Activated gamma-delta T cell treated with Interleukin-2 at 50 U/mL for 16 hours (primary cell): ENCODE measurements at places on chromosomes 12 and 14.

- no peak for DNase-seq
Observed at GRCh38 chr12:75900781-75901254, 130.8 kb downstream of the PHLDA1 start.

DNA sequence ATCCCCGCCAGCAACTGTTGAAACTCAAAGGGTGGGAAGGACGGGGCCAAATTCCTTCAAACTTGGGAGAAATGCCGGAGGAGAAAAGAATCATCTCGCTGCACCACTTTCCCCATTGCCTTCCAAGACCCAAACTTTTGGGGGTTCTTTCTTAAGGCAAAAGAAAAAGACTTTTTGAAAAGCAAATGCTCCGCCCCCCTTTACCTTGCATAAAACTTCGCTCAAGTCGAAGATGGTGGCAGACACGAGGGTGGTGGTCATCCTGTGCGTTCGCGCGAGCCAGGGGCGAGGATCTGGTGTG is 239 bp downstream of the ZFP36L1 start:
- DNase-seq, result no peak

DNA sequence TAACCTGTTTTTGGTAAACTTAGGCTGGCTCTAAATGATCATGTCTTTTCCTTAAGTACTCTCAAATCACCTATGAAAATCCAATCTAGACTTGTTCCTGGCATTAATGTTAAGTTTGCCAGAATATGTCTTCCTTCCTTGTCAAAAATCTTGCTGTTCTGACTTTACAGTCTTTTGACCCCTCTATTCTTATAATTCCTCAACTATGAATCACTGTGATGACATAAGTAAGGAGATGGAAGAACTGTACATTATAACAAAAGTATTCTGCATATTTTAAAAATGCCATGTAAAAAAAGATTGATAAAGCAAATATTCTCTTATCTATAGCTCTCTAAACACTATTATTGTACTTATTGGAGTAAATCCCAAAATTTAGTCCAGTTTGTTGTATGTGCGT is 51.4 kb upstream of the BAZ1A start:
- DNase-seq, result no peak

- DNase-seq, result peak; percentile 38
Observed at GRCh38 chr14:49972823-49973222, 79.9 kb downstream of the ARF6 start.

GRCh38 chr12:113109872-113110599 is 25.5 kb downstream of the RASAL1 start:
- peak; percentile 15 for DNase-seq

- no peak for DNase-seq
Observed at GRCh38 chr14:80278293-80279023, 67.2 kb upstream of the DIO2 start.

- DNase-seq, result no peak
Observed at GRCh38 chr12:106582249-106582591, 584 bp upstream of the RFX4 start.

DNA sequence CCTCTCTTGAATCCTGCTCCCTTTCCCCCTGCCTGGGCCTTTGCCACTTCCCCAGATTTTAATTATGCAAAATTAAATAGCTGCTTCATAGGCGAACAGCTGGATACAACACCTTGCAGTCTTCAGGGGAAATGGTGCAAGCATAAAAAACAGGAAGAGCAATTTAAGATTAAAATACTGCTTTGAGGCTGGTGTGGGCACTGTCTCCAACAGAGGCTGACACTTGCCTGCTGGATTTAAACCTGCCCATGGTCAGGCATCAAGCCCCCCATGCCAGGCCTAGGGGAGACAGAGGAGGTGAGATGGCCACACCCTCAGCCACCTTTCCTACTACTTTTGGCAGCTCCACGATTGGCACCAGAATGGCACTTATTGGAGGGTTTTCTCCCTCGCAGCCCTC is 110.1 kb upstream of the DIO3 start:
- no peak for DNase-seq

- DNase-seq, result no peak
Observed at GRCh38 chr12:3200032-3200617, 122.9 kb downstream of the TSPAN9 start.

- DNase-seq, result no peak
Observed at GRCh38 chr12:101859664-101860607, 17.4 kb upstream of the DRAM1 start.

DNA sequence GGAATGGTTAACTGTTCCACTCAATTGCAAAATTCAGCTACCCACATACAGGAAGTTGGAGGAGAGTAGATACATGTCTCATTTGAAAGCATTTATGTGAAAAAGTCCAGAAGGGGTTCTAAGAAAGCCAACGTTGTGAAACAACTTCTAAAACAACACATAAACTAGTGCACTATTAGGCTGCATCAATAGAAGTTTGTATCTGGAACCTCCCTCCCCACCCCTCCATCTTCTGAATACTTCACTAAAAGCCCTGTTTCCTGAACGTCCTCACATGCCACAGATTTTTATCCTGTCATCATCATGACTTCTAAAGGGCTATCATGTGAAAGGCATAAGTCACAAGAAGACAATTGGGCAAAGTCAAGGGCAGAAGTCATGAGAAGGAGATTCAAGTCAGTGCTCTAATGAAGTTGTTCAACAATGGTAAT is 5.5 kb downstream of the KRT79 start:
- no peak for DNase-seq

DNA sequence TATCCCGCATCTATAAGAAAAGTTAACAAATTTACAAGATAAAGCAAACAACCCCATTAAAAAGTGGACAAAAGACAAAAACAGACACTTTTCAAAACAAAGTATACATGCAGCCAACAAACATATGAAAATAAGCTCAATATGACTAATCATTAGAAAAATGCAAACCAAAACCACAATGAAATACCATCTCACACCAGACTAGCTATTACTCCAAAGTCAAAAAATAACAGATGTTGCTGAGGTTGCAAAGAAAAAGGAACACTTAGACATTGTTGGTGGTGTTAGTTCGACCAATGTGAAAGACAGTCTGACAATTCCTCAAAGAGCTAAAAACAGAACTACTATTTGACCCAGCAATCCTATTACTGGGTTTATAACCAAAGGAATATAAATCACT is 968.6 kb upstream of the USP15 start:
- no peak for DNase-seq

- no peak for DNase-seq
Observed at GRCh38 chr12:91744597-91744996, 401.0 kb downstream of the BTG1 start.

GRCh38 chr14:92404018-92404417 is 81.1 kb downstream of the SLC24A4 start:
- DNase-seq, result no peak

DNA sequence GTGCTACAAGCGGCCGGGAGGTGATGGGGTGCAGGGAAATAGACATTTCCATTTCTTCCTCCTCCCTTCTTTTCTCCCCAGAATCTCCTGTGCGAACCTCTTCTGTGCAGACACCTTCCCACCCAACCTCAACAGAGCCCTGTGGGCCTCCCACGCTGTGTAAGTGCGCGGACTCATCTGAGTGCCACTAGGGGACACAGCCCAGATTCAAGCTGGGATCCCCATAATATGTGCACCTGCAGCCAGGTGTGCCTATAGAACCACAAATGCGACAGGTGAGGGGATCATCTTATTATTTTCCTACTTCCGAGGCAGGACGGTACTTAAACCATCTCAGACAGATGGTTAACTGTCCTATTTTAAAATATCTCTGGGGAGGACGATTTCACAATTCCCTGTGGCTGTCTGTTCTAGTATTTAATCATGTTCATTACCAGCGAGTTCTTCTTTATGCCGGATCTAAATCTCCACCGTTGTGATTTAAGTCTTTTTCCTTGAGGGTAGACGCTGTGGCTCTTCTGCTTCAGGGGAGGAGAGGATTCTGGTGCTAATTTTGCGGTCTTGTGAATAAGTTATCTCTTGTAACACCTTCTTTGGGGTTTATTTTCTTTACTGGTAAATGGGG is 17.2 kb upstream of the CACNA1C start:
- no peak for DNase-seq

- DNase-seq, result no peak
Observed at GRCh38 chr12:97005174-97005573, 98.1 kb downstream of the NEDD1 start.

DNA sequence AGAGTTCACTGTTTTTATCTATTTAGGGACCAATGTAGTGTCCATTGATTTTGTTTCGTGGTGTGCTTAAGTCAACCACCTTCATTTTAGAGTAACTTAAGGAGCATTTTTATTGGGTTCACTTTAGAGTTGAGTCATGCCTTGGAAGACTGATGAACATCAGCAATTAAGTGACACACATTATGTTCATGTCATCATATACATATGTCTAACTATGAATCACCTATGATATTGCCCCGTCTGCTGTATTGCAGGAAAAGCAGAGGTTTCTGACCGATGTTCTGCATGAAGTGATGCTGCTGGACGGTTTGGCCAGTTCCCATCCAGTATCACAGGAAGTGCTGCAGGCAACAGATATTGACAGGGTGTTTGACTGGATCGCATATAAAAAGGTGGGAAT is 227.1 kb downstream of the TRHDE start:
- no peak for DNase-seq

- DNase-seq, result no peak
Observed at GRCh38 chr12:98572010-98572409, 21.5 kb upstream of the SLC25A3 start.

DNA sequence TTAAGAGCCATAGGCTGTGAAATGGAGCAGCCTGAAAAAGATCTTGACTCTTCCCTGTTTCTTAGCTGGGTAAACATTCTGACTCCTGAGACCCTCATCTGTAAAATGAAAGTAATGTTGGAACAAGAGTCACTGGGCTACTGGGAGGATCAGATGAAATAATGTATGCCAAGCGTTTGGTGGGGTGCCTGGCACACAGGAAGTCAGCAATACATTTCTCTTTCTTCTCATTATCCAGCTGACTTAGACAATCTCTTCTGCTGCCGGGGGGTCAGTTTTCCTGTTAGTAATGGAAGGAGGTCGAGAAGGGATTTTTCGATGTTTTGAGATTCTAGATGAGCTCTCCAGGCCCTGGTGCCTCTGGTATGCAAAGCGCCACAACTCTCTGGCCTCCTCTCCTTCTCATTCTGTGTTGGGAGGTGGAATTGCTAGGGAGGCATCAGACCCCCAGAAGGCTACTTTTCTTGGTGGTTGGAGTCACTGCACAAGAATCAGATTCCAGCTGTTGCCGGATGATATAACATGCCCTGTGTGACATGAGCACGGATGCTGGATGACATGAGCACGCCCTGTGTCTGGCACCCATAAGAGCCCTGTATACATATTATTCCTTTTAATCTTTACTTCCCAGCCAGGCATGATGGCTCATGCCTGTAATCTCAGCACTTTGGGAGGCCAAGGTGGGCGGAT is 4.3 kb downstream of the OASL start:
- no peak for DNase-seq

- DNase-seq, result no peak
Observed at GRCh38 chr12:7374423-7375144, 69.4 kb downstream of the CD163L1 start.

GRCh38 chr14:61549425-61549824 is 145.9 kb upstream of the HIF1A start:
- DNase-seq, result no peak

GRCh38 chr12:49671031-49671765 is 36.0 kb downstream of the FMNL3 start:
- peak; percentile 70 for DNase-seq

- no peak for DNase-seq
Observed at GRCh38 chr12:72010356-72010755, 71.7 kb downstream of the TPH2 start.
